H7 (cell line): ENCODE measurements at places on chromosomes 11 and 22.

DNA sequence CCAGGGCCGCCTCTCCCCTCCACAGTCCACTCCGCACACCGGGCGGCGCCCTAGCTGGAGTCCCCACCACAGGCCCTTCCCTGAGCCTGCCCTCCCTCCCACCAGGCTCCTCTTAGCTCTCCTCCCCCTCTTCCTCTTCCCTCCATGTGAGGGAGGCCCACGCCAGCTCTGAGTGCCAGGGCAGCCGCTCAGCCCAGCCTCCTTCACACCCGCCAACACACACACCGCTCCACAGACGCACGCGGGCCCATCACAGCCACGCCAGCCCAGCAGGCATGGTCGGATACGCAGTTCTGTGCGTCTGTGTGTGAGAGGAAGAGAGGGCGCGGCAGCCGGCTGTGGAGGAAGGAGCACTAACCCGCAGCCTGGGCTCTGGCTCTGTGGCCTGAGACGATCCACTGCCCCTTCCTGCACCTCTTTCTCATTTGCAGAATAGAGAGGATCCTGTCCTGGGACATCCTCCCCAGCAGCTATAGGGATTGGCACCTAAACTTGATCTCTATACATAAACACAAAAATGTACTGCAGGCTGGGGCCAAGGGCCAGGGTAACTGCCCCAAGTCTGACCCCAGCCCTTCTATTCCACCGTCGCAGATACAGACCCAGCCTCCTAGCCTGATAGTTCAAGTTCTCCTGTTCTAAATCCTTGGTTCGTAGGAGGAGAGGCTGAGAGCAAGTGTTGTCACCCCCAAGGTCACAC, 3.5 kb downstream of the CHRM4 start:
- peak; percentile 74 for DNase-seq

DNA sequence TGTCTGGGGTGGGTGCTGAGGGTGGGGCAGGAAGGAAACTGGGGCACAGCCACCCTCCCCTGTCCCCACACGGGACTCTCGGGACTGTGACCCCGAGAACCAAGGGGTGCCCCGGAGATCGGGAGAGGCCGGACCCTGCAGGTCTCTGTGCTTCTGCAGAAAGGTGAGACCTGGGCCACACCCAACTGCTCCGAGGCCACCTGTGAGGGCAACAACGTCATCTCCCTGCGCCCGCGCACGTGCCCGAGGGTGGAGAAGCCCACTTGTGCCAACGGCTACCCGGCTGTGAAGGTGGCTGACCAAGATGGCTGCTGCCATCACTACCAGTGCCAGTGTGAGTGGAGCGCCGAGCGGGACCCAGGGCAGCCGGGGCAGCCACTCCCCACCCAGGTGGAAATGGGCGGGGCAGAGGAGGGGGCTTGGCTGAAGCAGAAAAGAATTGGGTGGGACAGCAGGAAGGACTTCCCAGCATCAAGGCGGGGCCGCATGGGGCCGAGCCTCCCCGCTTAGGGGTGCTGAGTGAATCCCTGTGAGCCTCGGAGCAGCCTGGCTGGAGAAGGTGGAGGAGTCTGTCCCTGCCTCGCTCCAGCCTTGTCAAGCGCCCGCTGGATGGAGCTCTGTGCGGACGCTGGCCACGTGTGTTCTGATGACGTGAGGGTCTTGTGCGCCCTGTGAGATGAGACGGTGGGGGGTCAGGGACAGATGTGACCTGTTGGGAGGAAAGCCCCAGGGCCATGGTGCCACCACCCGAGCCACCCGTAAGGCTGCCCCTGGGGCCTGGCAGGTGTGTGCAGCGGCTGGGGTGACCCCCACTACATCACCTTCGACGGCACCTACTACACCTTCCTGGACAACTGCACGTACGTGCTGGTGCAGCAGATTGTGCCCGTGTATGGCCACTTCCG, 29.3 kb upstream of the MUC5B start:
- DNase-seq: peak; percentile 48

DNA sequence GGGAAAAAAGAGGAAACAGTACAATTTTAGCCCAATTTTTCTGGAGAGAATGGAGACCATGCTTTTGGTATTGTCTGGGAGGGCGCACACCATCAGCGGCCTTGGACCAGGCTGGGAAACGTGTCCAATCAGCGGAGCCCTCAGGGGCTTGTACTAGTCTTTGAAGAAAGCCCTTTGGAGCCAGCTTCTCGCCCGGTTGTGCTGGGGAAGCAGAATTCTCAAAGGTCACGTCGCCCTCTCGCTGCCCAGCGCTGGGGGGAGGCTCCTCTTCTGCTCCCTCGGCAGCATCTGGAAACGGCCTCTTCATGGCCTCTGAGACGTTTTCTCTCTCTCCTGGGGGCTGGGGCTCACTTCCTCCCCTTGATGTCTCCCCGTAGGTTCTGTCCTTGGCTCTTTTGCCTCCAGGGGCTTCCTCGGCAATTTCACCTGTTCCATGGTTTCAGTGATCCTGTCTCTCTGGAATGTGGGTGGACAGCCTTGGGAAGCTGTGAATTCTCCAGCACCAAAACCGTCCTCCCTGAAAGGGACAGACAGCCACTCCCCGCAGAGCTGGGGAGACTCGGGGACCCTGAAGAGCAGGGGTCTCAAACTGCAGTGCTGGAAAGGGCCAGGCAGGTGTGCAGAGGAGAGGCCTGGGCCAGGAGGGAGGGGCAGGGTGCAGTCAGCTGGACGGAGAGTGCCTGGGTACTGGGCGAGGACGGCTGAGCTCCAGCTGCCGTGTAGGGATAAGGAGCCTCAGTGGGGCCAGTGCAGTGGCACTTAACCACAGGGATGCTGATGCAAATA, 80.2 kb downstream of the RPS6KA4 start:
- DNase-seq: peak; percentile 53

GRCh38 chr11:122127020-122127419, 11.0 kb upstream of the BLID start:
- DNase-seq: no peak

DNA sequence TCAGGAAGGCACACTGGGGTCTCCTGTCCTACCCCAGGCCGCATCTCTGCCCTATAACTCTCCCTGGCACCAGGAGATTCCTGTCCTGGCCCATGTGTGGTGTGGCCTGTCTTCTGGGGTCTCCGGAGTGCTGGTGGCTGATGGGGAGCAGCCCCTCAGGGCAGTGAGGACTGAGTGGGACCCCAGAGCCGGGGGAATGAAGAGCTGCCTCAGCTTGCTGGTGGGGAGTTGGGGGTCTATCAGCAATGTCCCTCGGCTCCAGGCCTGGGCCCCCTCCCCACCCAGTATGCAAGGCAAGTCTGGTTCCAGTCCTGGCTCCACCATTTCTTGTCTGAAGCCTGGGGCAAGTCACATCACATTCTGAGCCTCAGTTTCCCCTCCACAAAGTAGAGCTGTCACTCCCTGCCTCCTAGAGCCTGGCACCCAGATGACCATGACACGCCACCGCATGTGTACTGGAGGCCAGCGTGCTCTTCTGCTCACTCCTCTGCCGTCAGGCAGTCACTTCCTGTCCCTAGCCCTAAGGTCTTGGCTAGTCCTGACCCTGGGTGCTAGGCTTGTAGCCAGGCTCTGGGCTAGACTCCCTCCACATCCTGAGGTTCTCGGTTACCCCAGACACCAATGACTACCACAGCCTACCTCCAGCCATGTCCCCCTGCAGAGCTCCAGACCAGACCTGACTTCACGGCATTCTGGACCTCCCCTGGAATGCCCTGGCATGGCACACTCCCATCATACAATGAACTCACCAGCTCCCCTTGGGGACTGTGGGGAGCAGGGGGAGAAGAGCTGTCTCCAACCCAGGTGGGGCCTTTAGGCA, 12.8 kb downstream of the ARAP1 start:
- no peak for DNase-seq

DNA sequence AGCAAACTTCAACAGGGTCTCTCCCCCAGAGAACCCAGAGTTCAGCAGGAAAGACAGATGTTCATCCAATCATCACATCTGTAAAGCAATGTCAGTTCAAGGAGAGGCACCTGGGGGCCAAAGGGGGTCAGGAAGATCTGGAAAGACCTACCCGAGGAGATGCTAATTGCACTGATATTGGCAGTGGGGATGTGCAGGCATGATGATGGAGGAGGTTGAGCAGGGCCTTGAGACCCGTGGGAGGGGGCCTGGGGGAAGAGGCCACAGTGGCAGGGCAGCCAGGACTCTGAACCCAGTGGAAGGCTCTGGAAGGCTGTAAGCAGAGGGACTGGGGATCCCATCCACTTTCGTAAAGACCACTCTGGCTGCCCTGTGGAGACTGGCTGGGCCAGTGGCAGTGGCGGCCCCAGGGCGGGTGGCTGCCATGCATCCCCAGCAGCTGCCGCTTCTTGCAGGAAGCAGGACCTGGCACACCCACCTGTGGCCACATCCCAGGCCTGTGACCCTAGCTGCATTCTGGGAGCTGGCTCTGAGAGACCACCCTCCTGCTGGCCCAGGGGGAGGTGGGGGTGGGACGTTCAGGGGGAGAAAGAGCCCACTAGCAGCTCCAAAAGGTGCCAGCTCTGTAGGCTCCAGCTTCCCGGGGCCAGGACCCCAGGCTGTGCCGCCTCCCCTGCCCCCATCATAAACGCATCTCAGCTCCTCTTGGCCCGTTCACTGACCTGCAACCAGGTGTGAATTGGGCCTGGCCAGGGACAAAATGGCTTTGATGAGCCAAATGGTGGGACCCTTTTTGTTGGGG, 59.9 kb upstream of the FGF3 start:
- peak; percentile 52 for DNase-seq

DNA sequence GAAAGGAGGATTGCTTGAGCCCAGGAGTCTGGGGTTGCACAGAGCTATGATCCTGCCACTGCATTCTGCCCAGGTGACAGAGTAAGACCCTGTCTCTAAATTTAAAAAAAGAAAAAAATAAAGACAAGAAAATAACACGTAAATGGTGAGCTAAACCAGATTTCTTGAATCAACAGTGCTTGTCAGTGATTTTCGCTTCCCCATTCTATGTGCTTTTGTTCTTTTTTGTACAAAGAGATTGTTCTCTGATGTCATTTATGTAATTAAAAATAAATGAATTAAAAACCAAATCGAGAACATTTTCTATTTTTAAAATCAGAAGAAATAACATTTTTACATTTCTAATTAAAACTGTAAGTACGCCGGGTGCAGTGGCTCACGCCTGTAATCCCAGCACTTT, 19.8 kb upstream of the SLC29A2 start:
- no peak for DNase-seq

DNA sequence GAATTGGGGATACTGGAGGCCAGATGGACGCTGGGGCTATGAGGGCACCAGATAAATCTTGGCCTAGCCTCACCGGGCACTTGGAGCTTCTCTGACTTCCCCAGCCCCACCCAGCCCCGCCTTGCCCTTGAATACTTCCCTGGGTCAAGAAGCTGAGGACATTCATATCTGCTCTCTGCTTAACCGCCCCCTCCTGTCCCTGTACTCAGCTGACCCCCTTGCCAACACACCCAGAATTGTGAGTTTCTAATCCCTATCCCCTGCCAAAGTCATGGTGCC, 22.0 kb downstream of the FADS3 start:
- no peak for DNase-seq
